ENCODE measurements at places on chromosomes 1 and 21.

DNA sequence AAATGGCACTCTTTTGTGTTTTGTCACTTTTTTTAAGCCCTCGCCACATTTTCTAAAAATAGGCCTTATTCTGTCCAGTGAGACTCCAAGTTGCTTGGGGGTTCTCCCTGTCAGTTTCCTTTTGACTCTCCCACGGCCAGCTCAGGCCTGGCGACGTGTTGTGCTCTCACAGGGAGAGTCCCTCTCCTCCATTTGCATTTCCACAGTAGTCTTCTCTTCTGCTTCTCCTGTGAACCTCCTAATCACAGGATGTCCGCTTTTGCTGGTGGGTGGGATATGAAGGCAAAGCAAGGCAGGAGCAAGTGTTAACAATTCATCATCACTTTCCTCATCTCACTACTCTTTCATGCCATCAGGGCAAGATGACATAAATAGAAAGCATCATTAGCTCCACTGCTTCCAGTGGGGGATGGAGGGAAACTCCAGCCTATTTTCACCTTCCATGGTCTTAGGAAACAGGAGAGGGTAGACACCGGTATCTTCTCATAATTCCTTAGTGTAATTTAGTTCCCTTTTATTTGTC, 99.8 kb downstream of the INTS7 start:
- no peak for DNase-seq

DNA sequence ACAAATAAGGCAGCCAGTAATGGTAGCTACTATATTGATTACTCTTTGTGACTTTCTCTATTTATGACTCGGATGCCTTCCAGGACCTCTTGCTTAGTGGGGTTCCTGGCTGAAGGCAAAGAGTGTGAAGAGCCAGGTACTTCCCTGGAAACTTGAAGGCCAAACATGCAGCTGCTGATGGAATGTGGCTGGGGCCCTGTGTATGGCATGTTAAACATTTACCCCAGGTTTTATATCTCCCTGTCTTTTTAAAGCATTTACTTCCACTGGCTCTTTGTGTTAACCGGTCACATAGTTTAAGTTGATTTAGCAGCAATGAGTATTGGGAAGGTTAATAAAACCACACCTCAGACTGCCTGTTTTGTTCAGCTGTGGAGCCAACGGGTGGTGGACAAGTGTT, 45.7 kb upstream of the PAXBP1 start:
- DNase-seq: no peak

GRCh38 chr1:248406721-248407692, 4.2 kb downstream of the OR2T1 start:
- DNase-seq: no peak

DNA sequence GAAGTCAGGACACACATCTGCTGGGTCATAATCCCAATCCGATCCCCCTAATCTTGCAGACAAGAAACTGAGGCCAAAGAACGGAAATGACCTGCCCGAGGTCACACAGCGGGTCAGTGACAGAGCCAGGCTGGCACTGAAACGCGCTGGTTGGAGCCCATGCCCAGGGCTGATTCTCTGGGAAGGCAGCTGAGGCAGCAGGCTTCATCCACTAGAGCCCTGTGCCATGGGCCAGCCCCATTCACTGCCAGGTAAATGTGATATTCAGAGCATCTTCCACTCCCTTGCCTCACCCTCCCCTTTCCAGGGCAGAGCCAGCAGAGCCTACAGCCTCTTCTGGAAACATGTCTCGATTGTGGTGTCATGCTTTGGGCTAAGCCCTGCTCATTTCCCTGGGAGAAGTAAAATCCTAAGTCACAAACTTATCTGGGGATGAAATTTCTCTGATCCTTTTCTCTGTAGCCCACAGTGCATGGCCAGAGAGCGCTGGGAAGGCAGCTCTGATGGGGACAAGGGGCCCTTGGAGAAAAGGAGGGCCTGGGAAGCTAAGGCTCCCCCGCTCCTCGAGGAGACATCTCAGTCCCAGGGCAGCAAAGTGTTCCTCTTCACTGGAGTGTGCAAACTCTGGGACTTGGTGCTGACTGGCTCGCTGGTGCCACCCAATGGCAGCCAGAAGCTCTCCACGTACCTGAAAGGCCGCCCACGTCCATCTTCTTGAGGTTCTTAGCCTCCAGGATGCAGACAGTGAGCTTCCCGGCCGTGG, 110.4 kb downstream of the SYT2 start:
- peak; percentile 72 for DNase-seq

- DNase-seq: no peak
These were observed 52.7 kb upstream of the SLC25A33 start for GRCh38 chr1:9486466-9487140.

- no peak for DNase-seq
These were observed 32.0 kb downstream of the PGBD5 start for GRCh38 chr1:230394134-230394533.

DNA sequence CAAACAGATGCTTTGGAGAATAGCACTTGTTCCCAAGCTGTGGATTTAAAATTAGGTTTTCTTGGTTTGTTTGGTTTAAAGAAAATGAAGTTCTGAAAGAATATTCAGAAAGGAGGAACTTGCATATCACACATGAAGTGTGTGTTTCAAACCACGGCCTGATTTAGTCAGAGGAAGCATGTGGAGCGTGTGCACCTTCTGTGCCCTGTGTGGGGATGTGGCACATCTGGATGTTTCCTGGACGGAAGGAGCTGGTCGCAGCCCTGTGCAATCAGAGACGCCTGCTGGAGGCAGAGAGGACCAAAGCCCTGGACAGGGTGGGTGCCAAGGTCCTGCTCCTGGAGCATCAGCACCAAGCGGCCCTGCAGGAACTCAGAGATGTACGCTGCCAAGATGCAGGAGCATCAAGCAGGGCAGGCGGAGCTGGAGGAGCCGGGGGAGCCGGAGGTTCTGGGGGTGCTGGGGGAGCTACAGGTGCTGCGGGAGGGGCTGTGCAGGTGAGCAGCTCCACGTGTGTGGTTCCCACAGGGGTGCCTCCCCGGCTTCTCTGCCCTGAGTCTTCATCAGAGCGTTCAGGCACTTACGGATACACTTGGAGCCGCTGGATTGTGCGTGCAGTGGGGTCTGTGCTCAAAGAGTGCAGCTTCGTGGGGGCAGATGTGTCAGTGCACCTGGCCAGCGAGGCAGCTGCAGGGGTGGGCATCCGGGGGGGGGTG, 45.7 kb downstream of the PCNT start:
- DNase-seq: no peak
